Sigmoid colon (tissue), 7 donors: ENCODE measurements at places on chromosomes 11 and 22. TPM values are rescaled to one million over a fixed set of nuclear protein-coding genes. Genes with fewer than 3 reads are reported as not detected.

- no peak for DNase-seq
- H3K36me3 ChIP-seq = no peaks in the 10 kb centered on the region
- no peaks in the 10 kb centered on the region for H3K27me3 ChIP-seq
- no peak overlapping the region for H3K4me3 ChIP-seq
Measured at GRCh38 chr11:64090806-64091516, 55.2 kb downstream of the FLRT1 start.

DNA sequence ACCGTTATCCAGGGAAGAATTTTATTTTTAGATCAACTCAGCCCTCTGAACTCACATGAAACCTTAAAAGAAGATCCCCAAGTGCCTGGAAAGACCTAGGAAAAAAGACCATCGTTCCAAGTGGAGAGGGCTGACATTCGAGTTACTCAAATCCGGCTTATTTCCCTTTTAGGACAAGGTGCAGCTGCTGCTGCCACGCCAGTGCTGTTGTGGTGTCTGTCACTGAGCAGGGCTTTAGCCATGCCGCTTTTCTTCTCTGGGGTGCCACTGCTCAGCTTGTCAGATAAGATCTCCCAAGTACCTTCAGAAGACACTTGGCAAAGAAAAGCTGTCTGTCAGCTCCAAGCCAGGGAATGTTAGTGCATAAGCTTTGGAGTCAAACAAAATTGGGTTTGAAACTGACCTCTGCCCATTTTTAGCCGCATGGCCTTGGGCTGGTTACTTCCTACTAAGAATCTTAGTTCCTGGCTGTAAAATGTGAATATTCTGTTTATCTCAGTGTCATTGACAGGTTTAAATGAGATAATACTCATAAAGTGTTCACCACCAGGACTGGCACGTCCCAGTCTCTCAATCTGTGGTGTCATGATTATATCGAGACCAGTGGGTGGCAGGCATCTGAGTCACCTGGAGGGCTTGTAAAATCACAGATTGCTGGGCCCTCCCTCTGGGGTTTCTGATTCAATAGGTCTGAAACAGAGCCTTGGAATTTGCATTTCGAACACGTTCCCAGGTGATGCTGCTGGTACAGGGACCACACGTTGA, 117.5 kb downstream of the PKNOX2 start:
- no peaks in the 10 kb centered on the region for H3K4me1 ChIP-seq
- H3K36me3 ChIP-seq = no peaks in the 10 kb centered on the region
- DNase-seq = no peak
- no peak overlapping the region for H3K27ac ChIP-seq

GRCh38 chr22:39661842-39662685, 91.5 kb downstream of the CACNA1I start:
- H3K4me3 ChIP-seq = no peak overlapping the region
- H3K36me3 ChIP-seq = no peaks in the 10 kb centered on the region
- H3K4me1 ChIP-seq = peaks cover 16% of the 10 kb centered on the region
- H3K27me3 ChIP-seq = peaks cover 33% of the 10 kb centered on the region

GRCh38 chr11:10005955-10006525, 288.0 kb downstream of the SBF2 start:
- H3K36me3 ChIP-seq = no peaks in the 10 kb centered on the region
- DNase-seq = no peak
- no peak overlapping the region for H3K27ac ChIP-seq
- no peak overlapping the region for H3K4me3 ChIP-seq
- no peaks in the 10 kb centered on the region for H3K27me3 ChIP-seq
- H3K4me1 ChIP-seq = no peaks in the 10 kb centered on the region

GRCh38 chr22:47171441-47172221, 409.2 kb downstream of the TBC1D22A start:
- no peaks in the 10 kb centered on the region for H3K27me3 ChIP-seq
- DNase-seq = peak; percentile 56
- H3K4me3 ChIP-seq = no peak overlapping the region
- H3K36me3 ChIP-seq = no peaks in the 10 kb centered on the region

The SHANK2 gene
- 43.8 TPM for total RNA-seq

The SMIM35 gene
- not detected for total RNA-seq

The LRFN4 gene
- total RNA-seq = 4.6 TPM

The MUC2 gene
- 8.0 TPM for total RNA-seq
